ENCODE measurements at places on chromosomes 12 and 14.

GRCh38 chr14:85217412-85217811 lies 312.5 kb upstream of the FLRT2 start:
- no peak for DNase-seq

DNA sequence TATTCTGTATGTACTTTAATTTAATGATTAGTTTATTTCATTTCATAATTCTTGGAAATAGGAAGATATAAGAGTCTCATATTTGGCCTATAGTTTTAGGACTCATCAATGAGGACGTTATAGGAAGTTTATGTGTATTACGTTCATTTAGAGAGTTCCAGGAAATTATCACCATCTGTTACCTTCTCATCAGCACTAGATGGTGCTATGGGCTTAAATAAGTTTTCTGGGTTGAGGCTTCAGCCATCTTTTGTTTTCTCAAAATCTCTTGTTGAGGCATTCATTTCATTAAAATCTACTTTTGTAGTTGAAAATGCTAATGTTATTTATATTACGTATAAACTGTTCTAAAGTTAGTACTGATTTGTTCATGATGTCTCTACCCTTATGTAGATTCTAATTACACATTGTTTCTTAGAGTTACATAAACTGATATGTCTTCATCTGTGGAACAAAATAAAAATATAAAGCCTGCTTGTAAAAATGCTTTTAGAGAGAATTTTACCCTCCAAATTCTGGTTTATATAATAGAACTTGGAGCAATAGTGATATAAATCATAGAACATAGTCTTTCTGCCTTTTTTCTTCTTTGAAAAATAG lies 89.2 kb downstream of the CFAP54 start:
- no peak for DNase-seq

- no peak for DNase-seq
Observed at GRCh38 chr14:30882431-30882830, 8.1 kb downstream of the COCH start.

DNA sequence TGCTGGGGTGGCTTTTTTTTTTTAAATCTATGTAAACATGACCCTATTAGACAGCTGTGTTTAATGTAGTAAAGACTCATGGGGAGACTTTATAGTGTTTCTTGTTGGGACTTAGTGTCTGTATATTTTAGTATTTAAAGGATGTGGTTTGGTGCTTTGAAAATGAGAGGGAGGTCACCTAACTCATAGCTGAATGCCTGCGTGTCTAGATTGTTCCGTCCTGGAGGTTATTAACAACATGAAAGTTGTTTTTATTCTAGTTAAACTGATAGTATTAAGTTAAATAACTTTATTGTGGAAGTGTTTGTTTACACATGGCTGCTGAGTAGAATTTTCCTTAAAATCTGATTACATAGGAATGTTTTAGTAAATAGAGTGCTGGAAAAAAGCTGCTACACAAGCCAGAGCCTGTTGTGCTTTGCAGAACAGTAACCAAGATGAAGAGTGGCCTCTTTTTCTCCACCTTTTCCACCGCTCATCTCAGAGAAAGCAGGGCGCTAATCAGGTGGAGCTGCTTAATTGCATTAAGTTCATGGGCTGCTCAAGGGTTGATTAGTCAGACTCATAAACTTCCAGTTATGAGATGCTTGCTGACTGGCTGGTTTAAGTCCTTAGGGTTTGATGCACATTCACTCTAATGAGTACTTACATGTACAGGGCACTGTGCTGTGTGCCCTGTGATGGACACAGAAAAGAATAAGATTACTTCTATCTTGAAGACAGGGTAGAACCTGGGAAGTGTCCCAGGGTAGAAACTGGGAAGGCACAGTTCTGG lies 62.7 kb downstream of the FBXO34 start:
- no peak for DNase-seq

GRCh38 chr14:100342195-100342594 lies 19.1 kb downstream of the SLC25A47 start:
- peak; percentile 28 for DNase-seq

DNA sequence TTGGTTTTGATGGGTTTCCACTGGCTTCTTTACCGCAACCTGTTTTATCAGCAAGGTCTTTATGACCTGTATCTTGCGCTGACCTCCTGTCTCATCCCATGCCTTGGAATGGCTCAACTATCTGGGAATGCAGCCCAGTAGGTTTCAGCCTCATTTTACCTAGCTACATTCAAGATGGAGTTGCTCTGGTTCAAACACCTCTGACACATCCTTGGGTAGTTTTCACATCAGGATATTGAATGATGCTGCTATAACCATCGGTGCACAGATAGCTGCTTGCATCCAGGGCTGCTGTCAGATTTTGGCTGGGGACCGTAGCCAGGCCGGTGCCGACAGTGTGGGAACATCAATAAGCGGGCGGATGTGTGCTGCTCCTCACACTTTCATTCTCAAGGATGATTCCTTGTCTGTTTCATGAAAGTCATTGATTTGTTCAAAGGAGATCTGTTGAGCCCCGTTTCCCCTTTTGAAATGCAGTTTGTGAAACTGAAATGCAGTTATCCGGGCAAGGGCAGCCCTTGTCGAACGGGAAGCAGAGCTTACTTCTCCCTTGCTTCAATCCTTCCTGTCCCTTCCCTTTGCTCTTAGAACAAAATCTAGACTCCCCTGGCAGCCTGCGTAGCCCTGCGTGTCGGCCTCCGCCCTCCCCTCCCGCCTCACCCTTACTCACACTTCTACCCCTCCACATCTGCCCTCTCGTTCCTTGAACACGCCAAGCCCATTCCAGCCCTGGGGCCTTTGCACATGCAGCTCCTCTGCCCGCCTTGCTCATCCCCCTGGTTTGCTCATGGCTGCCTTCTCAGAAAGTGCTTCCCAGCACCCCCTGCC lies 49.2 kb upstream of the NCOR2 start:
- no peak for DNase-seq

DNA sequence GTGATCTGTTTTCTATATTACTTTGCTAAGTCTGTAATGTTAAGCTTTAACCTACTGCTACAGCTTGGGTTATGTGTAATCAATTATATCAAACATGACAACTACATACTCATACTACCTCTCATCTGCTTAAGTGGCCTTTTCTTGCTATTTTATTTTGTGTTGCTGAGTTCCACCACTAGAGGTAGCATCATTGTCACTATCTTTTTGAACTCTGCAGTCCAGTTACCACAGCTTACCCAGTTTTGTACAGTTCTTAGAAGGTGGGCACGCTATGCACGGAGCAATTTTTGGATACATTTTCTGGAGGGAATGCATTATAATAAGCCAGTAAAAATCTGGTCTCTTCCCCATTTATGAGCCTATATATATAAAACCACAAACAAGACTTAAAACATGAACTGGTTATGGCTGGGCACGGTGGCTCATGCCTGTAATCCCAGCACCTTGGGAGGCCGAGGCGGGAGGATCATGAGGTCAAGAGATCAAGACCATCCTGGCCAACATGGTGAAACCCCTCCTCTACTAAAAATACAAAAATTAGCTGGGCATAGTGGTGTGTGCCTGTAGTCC lies 48.5 kb downstream of the SAV1 start:
- DNase-seq: no peak

DNA sequence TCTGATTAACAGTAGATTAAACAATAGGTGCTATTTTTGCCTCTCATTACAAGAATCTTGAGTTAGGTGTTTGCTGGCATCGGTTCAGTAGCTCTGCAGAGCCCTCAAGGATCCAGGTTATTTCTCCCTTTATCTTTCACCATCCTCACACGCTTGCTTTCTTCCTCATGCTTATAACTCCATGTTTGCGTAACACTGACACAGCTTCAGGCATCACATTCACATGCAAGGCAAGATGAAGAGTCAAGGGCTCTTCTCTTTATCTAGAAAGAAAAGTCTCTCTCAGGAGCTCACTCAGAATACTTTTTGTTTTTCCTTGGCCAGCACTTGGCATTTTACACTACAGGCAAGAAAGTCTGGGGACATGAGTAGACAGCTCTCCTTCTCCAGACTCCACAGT lies 24.2 kb upstream of the PTHLH start:
- no peak for DNase-seq

- no peak for DNase-seq
Observed at GRCh38 chr14:37194698-37195097, 3.0 kb upstream of the MIPOL1 start.

DNA sequence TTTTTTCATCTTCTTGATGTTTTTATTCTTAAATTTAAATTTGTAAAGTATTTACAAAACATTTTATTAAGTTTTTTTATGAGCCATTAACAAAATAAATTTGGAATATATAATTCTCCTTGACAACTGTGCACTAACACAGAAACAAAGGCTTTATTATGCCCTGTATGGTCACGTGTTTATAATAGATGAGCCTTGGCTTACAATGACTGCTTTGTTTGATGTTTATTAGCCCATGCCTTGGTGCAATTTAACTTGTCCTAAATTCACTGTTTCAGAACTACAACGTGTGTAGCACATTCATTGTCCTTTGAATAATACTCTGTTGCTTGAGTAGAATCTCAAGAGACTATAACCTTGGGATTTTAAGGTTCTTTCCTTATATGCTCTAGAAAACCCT lies 59.8 kb downstream of the CNTN1 start:
- DNase-seq: no peak

DNA sequence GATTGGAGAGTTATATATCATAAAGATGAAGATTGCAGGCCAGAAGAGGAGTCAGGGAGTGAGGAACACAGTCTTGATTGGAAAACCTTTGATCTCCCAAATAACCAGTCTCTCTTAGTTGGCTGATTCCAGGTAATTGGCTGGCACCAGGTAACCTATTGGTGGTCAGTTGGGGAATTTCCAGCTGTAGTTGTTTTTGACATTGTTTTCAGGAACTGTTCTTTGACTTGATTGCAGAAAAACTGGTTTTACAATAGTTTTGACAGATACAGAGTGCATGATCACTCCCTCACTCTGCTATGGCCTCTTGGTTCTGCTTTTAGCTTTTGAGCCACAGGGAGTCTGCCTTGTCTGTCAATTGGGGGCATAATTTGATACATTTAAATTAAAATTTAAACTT lies 71.6 kb downstream of the ZNF641 start:
- DNase-seq: peak; percentile 60

- DNase-seq: no peak
Observed at GRCh38 chr14:79809849-79810612, 401.3 kb downstream of the DIO2 start.

GRCh38 chr12:76505050-76505449 lies 54.5 kb downstream of the OSBPL8 start:
- DNase-seq: no peak

- DNase-seq: peak; percentile 38
Observed at GRCh38 chr12:13169272-13169671, 27.3 kb upstream of the EMP1 start.

DNA sequence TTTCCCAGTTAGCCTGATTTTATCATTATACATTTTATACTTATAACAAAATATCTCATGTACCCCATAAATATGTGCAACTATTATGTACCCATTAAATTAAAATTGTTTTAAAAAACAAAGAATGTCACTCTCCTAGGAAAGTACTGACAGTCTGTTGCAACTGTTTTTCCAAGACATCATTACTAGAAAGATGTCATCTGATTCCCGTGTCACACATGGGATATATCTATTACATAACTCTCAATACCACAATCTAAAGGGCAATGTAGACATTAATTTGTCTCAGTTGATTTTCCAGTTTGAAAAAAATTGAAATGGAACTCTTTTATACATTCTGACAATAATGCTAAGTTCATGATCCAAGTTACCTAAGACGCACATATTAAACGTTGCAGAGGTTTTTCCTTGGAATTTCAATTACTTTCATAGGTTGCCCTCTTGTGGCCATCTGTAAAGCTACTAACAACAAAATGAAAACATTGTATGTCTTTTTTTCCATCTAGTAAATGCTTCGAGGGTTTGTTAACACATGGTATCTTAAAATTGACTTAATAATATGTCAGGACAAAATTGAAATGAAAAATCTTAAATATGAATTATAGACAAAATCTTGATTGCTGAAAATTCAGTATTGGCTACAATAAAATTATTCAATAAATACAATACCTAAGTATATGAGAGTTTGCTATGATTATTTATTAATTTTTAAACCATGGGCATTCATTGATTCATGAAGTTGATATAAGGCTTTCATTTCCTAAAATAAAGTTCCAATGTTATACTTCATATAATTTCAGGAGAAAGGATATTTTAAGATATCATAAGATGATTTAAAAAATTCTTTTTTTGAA lies 131.6 kb downstream of the PPFIA2 start:
- DNase-seq: no peak

DNA sequence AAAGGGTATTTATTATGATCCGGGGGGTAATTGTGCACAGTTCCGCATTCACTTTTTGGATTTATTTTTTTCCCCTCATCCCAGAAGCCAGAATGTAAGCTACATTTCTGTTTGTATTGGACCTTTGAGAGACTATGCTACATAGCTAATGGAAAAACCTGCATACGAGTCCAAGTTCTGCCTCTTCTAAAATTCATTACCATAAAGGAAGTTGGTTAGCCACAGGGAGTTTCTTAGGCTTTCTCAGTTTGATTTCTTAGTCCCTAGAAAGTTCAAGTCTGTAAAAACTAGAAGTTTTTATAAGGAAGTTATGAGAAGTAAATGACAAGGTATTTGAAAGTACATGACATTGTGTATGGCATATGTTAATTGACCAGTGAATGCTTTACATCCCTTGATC lies 138.7 kb downstream of the PDE3A start:
- no peak for DNase-seq

DNA sequence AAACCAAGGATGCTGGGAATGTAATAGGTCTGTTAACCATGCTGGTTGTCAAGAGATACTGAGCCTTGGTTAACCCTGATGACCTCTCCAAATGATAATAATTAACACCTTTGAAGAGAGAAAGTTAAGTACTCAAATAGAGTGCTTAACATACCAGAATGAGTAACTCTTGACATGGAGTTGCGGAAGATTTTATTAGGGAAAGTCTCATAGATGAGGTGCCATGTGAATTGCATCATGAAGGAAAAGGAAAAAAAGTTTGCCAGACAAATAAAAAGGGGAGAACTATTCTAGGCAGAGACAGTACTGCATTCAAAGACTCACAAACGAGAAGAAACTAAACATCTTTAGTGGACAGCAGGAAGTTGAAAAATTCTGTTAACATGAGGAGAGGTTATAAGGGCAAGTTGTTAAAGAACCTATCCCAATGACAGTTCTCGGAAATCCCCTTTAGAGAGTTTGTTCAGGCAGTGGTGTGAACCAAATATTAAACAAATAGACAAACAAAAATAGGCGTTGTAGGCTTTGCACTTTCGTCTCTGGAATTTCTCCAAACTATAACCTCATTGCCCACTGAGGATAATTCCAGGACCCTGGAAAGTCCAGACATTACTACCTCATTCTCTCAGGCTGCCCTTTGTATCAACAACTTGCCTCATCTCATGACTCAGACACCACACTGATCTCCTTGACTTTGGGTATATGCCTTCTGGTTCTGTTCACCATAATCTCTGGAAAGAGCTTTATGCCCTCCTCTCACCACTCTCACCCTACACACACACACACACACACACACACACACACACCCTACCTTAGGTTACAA lies 435.0 kb downstream of the GXYLT1 start:
- DNase-seq: no peak

Data from islet precursor cell (in vitro differentiated cells).